Activated naive CD8-positive, alpha-beta T cell treated with anti-CD3 and anti-CD28 coated beads for 36 hours (primary cell): ENCODE measurements at places on chromosomes 12 and 14. TPM values are rescaled to one million over a fixed set of nuclear protein-coding genes. Genes with fewer than 3 reads are reported as not detected.

DNA sequence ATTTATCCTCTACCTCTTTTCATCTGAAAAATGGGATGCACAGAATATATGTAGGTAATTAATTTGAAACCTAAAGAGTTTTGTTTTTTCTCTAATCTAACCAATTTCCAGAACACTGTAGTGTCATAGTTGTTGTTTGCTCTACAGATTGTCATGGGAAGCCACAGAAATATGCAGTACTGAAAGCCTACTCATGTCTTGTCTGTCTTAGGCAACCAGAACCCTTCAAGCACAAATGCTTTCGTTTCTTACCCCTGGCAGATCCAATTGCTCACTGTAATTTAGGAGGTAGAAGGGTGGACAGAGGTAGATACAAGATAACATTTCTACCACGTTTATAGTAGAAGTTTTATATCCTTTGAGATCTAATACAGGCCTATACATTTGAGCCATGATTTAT is 330.2 kb upstream of the NOVA1 start:
- no peaks in the 10 kb centered on the region for H3K36me3 ChIP-seq
- DNase-seq, result no peak
- H3K4me1 ChIP-seq, result no peaks in the 10 kb centered on the region
- no peak overlapping the region for H3K27ac ChIP-seq
- no peak overlapping the region for H3K4me3 ChIP-seq
- H3K27me3 ChIP-seq, result no peaks in the 10 kb centered on the region

- peak; percentile 58 for DNase-seq
- H3K27ac ChIP-seq, result peak overlapping the region; percentile 70
- peak overlapping the region; percentile 84 for H3K4me3 ChIP-seq
- H3K4me1 ChIP-seq, result peaks cover 40% of the 10 kb centered on the region
- no peaks in the 10 kb centered on the region for H3K27me3 ChIP-seq
- H3K36me3 ChIP-seq, result peaks cover 13% of the 10 kb centered on the region
Observed at GRCh38 chr14:101761881-101762529, 496 bp downstream of the PPP2R5C start.

DNA sequence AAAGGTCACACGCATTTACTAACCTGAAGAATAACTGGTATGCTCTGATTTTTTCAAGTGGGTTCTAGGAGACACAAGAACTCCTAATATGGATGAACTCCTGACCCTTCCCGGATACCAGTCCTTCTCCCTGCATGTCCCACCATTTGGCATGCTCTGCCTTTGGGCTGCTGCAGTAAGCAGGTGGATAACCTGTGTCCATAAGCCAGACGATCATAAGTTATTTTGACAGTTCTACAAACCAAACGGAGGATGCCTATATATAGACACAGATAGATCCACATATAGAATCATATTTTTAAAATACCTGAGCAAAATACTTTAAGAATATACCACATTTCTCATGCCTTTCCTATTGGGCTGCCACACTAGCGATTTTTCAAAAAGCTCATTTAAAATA is 49.4 kb downstream of the TMTC1 start:
- DNase-seq, result no peak
- no peak overlapping the region for H3K4me3 ChIP-seq
- H3K36me3 ChIP-seq, result no peaks in the 10 kb centered on the region

- no peaks in the 10 kb centered on the region for H3K27me3 ChIP-seq
- H3K4me3 ChIP-seq, result no peak overlapping the region
- no peak overlapping the region for H3K27ac ChIP-seq
- no peak for DNase-seq
- H3K4me1 ChIP-seq, result no peaks in the 10 kb centered on the region
- H3K36me3 ChIP-seq, result no peaks in the 10 kb centered on the region
Observed at GRCh38 chr14:84087986-84088531, 1441.9 kb upstream of the FLRT2 start.

- no peaks in the 10 kb centered on the region for H3K4me1 ChIP-seq
- H3K36me3 ChIP-seq, result no peaks in the 10 kb centered on the region
- H3K4me3 ChIP-seq, result no peak overlapping the region
- no peak overlapping the region for H3K27ac ChIP-seq
- DNase-seq, result no peak
Observed at GRCh38 chr12:8834230-8834629, 11.8 kb downstream of the A2ML1 start.

DNA sequence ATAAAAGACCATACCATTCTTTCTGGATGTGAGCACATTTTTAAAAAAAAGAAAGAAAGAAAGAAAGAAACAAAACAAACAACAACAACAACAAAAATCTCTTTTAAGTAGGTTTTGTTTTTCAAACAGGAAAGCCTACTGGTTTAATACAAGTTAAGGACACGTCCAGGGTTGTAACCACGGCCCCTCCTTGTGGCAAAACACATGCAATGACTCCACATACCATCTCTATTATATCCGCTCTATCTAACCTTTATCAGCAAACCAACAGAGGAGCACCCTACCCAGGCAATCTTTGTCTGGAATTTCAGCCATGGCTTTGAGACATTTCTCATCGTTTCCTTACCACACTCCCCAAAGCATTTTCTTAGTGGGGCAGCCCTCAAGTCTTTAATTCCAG is 360.5 kb upstream of the TMPO start:
- H3K36me3 ChIP-seq, result no peaks in the 10 kb centered on the region
- DNase-seq, result no peak
- H3K27me3 ChIP-seq, result no peaks in the 10 kb centered on the region
- no peaks in the 10 kb centered on the region for H3K4me1 ChIP-seq
- no peak overlapping the region for H3K4me3 ChIP-seq

Gene L2HGDH
- 21.6 TPM for total RNA-seq

Gene FAM186B
- total RNA-seq, result 0.41 TPM

Gene PRB2
- not detected for total RNA-seq
